ENCODE measurements at places on chromosomes 5 and 9.

DNA sequence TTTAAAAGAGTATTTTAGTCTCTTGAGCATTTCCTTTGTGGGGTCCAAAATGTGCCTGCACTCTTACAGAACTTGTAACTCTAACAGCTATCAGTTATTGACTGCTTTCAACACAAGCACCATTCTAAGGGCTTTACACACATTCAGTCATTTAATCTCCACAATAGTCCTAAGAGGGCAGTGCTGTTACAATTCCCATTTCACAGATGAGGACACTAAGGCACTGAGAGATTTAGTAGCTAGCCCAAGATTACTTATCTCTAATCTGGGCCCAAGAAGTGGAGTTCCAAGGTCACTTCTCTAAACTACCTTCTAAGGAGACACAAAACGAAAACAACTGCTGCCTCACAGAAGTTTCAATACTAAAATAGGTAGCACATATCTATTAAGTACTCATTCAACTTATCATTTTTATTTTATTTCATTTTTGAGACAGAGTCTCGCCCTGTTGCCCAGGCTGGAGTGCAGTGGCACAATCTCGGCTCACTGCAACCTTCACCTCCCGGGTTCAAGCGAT is 275.2 kb downstream of the CWC27 start:
- DNase-seq, result no peak

DNA sequence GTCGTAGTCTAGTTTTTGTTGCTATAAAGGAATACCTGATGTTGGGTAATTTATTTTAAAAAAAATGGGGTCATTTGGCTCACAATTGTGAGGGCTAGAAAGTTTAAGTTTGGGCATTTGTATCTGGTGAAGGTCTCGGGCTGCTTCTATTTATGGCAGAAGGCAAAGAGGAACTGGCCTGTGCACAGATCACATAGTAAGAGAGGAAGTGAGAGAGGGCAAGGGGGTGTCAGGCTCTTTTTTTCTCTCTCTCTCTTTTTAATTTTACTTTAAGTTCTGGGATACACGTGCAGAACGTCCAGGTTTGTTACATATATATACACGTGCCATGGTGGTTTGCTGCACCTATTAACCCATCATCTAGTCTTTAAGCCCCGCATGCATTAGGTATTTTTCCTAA is 453.3 kb downstream of the DIRAS2 start:
- DNase-seq, result no peak

DNA sequence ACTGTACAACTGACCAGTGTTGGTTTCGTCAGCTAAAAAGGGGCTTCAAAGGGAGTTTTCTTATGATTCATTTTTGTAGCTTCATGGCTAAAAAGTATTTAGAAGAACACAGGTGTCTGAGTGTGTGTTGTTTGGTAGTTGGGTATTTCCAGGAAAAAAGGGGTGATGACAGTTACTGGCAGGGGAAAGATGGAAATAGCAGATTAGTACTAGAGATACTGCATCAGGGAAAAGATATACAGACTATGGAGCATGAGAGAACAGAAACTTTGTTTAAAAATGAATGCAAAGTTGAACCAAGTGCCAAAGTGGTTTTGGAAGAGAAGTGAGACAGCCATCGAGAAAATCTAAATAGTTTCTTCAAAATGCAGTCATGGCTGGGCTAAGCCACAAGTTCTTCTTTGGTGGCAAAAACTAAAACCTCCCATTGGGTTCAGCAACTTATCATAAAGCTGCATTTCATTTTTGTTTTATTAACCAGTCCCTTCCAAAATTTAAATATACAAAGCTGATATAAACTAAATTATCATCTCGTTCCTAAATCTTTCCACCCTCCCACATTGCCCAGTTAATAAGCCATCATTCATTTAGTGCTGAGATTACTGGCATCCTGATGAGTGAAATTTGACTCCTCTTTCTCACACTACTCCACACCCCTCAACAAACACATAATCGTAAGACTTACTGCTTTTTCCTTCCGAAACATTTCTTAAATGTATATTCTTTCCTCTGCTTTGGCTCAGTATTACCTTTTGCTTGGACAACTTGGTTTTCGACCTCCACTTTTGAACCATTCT is 33.5 kb downstream of the ELL2 start:
- no peak for DNase-seq

GRCh38 chr5:55172937-55173686 is at the start of gene CDC20B:
Gene CDC20B, minus strand, starts transcription at chr5:55173177. Its CDS starts 177 bp downstream, at chr5:55173000.
- DNase-seq, result peak; percentile 44

GRCh38 chr5:82100303-82101077 is 128.7 kb downstream of the ATG10 start:
- DNase-seq, result no peak

DNA sequence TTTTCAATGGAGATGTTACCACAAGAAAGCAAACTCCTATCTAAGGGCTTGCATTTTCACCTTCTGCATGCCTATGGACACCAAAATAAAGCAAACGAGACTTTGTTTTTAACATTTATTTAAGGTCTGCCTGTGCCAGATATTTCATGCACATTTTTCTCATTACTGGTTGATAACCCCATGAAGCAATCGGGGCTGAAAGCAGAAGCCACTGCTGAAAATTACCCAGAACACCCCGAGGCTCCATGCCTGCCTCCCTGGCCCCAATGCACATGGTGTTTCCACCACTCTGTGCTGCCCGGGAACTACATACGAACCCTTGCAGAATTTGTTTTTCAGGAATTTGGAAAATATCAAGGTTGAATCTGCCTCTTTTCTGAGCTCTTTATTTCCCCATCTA is 240.1 kb downstream of the NR2F1-AS1 start:
- no peak for DNase-seq

DNA sequence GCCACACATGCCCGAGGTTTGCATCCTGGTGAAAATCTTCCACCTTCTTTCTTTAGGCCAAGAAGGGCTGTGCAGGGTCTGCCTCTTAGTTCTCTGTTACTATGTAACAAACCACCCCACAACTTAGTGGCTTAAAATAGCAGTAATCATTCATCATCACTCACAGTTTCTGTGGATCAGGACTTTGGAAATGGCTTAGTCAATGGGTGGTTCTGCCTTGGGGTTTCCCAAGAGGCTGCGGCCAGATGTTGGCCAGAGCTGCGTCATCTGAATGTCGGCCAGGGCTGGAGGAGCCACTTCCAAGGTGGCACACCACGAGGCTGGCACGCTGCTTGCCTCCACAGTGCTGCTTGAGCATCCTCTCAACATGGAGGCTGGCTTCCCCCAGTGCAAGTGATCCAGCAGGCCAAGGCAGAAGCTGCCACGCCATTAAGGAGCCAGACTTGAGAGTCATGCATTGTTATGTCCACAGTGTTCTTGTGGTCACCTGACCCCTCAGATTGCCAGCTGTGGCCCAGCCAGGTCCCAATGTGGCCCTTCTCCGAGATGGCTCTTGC is 135.2 kb downstream of the RXRA start:
- no peak for DNase-seq

- DNase-seq, result no peak
These were observed 328.9 kb downstream of the ELAVL2 start for GRCh38 chr9:23497137-23497504.

DNA sequence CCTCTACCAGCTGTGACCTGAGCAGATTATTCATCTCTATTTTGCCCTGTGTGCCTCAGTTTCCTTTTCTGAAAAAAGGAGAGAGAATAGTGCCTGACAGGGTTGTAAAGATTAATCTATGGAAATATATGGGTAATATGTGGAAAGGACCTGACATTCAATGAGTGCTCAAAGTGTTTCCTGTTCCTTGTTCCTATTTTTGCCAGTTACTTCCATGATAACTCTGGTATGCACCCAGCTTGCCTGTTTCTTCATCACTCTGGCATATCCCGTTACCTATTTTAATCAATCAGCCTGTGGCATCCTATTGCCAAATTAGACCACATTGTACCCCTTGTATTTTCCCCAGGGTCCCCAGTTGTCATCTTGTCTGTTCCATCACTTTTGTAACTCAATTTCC is 3.6 kb upstream of the ARAP3 start:
- DNase-seq, result no peak

DNA sequence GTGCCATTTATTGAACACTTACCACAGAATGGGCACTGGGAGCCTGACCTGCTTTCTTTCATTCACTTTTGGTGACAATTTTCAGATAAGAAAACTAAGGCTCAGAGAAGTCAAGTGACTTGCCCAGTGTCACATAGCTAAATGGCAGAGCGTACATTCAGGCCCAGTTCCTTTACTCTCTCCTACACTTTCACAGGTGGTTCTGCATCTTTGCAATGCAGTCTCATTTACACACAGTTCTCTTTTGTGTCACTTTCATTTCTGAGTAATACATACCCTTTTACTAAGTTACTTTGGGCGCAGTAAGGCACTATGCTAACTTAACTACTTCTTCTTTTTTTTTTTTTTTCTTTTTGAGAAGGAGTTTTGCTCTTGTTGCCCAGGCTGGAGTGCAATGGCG is 8.3 kb downstream of the NFIL3 start:
- no peak for DNase-seq

- DNase-seq, result no peak
These were observed 79.6 kb downstream of the PHAX start for GRCh38 chr5:126680191-126680817.

DNA sequence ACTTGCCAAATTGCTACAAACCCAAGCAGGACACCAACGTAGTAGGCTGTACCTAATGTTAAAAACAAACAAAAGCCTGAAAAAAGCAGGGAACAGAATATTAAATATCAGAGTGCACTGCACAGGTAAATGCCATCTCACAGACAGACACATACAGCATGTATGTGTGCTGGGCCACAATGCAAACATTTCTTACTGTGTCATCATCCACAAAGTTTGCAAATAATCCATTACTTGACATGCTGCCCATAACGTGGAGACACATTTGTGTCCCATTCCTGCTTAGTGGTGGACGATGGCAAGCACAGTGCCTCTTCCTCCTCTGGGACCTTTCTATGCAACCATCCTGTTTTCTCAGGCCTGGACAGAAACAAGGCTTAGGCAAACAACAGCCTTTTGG is 44.7 kb downstream of the GOLM1 start:
- DNase-seq, result no peak

GRCh38 chr5:157115502-157115901 is 6.7 kb upstream of the HAVCR2 start:
- DNase-seq, result no peak

Measured in NCI-H1092 (cell line).